Endothelial cell of umbilical vein (primary cell): ENCODE measurements at places on chromosomes 4 and X. TPM values are rescaled to one million over a fixed set of nuclear protein-coding genes. Genes with fewer than 3 reads are reported as not detected.

Gene GALNTL6
- total RNA-seq = not detected in 2 replicates

Gene CT45A10
- not detected in 2 replicates for total RNA-seq

Gene EFHC2
- not detected in 2 replicates for total RNA-seq

Gene CCNB3
- total RNA-seq = 0.32 and 0.77 TPM in 2 replicates

Gene EDNRA
- not detected in 2 replicates for total RNA-seq

Gene SPOCK3
- total RNA-seq = not detected in 2 replicates

Gene TMEM175
- total RNA-seq = 16.5 and 21.9 TPM in 2 replicates

Gene USP17L18
- not detected in 2 replicates for total RNA-seq

Gene WDR17
- total RNA-seq = 0.42 TPM in 1 of 2 replicates, not detected in the other

Gene C4orf36
- 0.66 TPM in 1 of 2 replicates, not detected in the other for total RNA-seq

Gene MAGEC2
- not detected in 2 replicates for total RNA-seq

Gene FRMD7
- total RNA-seq = not detected in 2 replicates

Gene MAGEB1
- total RNA-seq = not detected in 2 replicates

Gene PACRGL
- total RNA-seq = 19.2 and 20.2 TPM in 2 replicates

Gene AKAP4
- total RNA-seq = not detected in 2 replicates

Gene SLITRK4
- 0.77 and 3.8 TPM in 2 replicates for total RNA-seq

Gene POU3F4
- total RNA-seq = not detected in 2 replicates

Gene CHRNA9
- not detected in 2 replicates for total RNA-seq

Gene RHOH
- total RNA-seq = 0.30 TPM in 1 of 2 replicates, not detected in the other
